IMR-90 (cell line): ENCODE measurements at places on chromosomes 6 and 20. TPM values are rescaled to one million over a fixed set of nuclear protein-coding genes. Genes with fewer than 3 reads are reported as not detected.

- no peak for DNase-seq
Measured at GRCh38 chr6:125962900-125963497, 6.4 kb downstream of the HINT3 start.

GRCh38 chr6:102474041-102474807, 1080.7 kb downstream of the GRIK2 start:
- DNase-seq, result no peak

DNA sequence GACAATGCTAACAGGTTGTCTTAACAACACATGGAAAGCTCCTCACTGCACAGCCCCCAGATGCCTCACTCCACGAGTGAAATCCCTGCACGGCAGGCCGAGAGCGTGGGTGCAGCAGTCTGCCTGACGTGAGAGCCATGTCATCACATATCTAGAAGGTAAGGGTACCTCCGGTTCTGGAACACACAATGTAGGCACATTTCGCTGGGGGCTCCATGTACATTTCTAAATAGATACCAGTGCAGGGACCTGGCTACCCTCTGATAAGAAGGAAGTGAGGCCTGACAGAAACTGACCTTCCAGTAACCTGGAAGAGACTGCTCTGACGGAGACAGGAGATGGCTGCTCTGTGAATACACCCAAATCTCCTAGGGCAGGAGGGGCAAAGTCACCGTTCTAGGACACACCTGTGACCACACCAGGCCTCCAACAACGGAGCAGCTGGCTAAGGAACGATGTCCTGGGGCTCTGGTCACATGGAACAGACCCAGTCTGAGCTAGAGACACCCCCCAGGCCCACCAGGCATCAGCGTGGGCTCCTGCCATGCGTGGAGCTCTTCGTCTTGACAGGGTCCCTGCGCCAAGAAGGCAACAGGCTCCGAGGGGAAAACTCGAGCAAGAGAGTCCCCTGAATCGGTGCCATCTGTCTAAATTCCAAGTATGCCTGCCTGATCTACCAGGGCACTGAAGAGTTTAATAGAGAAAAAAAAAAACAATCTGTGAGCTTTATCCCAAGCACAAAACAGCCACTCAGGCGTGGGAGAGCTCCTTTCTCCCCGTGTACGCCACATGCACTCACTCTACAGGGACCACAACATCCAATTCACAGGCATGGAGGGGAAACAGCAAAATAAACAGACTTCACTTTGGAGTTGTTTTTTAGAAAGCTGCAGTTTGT, 27.5 kb downstream of the RNASET2 start:
- DNase-seq, result no peak

GRCh38 chr6:134195164-134195906, 122.6 kb downstream of the SGK1 start:
- DNase-seq, result peak; percentile 61

- no peak for DNase-seq
Measured at GRCh38 chr20:4243071-4243470, 227.7 kb upstream of the RNF24 start.

- DNase-seq, result peak; percentile 21
Measured at GRCh38 chr6:163756079-163756478, 341.6 kb downstream of the QKI start.

- no peak for DNase-seq
Measured at GRCh38 chr6:16901306-16901705, 140.0 kb upstream of the ATXN1 start.

DNA sequence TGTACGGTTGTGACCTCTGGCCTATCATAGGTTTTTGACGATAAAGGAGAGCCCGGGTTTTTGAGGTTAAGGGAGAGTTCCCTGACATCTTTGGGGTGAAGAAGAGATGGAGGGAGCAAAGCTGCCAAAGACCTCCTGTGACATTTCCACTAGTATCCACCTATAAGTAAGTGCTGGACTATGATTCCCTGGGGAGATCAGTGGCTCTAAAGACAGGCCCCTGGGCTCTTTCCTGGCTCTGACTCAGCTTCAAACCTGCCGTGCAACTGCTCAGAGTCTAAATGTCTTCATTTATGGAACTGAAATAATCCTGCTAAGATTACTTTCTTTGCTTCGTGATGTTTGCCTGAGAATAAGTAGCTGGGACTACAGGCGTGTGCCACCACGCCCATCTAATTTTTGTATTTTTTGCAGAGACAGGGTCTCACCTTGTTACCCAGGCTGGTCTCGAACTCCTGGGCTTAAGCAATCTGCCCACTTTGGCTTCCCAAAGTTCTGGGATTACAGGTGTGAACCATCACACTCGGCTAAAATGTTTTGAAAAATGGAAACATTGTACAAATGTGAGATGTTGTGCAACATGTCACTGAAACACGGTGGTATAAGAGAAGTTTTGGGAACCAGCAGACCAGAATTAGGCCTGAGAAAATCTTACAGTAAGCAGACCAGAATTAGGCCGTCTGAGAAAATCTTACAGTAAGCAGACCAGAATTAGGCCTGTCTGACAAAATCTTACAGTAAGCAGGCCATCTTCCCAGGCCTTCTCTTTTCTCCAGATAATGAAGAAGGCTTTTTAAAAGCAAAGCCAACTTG, 1.1 kb upstream of the PAQR8 start:
- DNase-seq, result no peak

GRCh38 chr20:49647550-49647949, 66.1 kb downstream of the B4GALT5 start:
- peak; percentile 62 for DNase-seq

GRCh38 chr20:41035207-41035606, 6.6 kb downstream of the TOP1 start:
- no peak for DNase-seq

DNA sequence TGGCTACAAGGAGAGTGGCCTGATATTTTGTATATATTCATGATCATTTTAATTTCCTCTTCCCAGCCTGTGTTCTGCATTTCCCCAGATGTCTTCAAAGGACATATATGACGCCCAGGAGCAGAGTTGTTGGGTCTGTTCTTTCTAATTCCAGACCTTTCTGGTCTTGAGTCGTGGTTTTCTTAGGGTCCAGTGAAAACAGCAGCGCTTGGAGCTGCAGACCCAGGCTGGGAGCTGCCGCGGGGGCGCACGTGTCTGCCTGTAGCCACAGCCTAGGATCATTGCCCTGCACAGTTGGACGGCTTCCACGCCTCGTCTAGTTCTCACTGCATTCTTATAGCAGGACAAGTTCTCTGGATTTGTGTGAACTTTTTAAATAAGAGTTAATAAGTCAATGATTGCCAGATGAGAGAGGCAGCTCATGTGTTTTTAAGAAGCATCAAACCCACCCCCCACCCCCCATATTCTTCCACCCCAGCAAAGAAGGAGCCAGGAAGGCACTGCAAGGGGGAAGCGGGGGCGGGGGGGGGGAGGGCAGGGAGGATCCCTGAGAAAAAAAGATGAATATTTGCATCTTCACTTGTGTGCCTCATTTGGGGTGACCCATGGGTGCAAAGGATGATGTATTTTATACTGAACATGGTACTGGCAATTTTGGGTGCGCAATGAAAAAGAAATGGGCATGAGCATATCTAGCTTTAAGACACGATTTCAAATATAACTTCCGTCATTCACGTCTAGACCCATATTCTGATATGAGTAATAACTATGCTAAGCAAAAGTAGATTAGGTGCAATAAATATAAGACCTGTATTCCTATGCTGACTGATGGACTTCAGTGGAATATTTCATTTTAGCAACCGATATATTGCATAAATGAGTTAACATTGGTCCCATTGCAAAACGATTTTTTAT, 160.0 kb downstream of the TBXT start:
- peak; percentile 88 for DNase-seq

GRCh38 chr20:50434653-50435396, 75.4 kb upstream of the PTPN1 start:
- peak; percentile 86 for DNase-seq

DNA sequence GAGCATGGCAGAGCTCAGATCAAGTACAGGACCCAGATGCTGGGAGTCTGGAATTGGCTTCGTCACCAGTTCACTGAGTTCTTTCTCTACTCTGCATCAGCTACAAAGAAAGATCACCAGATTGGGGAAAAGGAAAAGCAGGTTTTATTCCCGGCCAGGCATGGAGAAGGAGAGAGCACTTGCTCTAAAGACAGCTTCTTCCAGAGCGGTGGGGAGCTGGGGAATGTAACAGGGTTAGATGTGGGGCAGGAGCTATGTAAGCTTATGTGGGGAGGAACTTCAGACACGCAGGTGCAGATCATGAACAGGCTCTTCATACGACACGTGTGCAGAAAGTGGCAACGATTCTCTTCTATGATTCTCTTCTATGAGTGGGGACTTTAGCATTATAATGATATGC, 4.9 kb upstream of the ACSS1 start:
- DNase-seq, result no peak

- peak; percentile 59 for DNase-seq
Measured at GRCh38 chr6:15431762-15432483, 186.1 kb downstream of the JARID2 start.

- DNase-seq, result peak; percentile 19
Measured at GRCh38 chr6:139762587-139763031, 388.2 kb upstream of the CITED2 start.

- DNase-seq, result peak; percentile 43
Measured at GRCh38 chr6:108222504-108222903, 38.3 kb downstream of the SNX3 start.

DNA sequence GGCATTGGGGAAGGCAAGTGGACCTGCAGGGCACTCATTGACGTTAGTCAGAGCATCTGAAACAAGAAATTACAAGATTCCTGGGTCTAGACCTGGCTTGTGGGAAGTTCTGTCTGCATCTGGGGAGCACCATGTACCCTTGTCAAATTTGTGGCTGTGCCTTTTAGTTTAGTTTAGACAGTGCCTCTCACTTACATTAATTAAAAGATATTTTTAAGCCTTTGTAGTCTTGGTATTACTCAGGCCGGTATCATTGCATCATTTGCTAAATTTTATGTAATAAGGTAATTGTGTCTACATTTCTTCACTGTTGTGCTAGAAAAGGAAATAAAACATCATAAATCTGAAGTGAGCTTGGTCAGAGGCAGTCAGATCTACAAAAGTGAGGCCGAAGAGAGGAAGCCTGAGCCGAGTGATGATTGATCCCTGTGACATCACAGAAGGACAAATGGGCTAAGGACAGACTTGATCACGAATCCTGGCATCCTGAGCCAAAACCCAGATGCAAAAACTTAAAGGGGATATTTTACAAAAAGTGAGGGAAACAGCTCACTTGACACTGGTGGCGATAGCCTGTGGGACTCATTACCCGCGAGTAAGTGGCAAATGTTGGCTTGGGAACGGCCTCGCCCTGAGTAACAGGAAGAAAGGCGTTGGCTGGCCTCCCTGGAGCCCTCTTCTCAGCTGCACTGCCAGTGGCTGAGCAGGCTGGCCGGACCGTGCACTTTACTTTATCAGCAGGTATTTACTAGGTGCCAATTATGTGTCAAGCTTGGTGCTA, 106.5 kb downstream of the TCP11 start:
- DNase-seq, result no peak

DNA sequence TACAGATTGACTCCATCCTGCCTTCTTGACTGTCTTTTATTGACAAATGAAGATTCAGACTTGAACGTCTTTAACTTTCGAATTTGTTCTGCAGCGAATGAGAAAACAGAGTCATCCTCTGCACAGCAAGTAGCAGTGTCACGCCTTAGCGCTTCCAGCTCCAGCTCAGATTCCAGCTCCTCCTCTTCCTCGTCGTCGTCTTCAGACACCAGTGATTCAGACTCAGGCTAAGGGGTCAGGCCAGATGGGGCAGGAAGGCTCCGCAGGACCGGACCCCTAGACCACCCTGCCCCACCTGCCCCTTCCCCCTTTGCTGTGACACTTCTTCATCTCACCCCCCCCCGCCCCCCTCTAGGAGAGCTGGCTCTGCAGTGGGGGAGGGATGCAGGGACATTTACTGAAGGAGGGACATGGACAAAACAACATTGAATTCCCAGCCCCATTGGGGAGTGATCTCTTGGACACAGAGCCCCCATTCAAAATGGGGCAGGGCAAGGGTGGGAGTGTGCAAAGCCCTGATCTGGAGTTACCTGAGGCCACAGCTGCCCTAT, 12.2 kb downstream of the BRD2 start:
- DNase-seq, result no peak

GRCh38 chr20:50303573-50304500, 113.2 kb downstream of the CEBPB start:
- DNase-seq, result peak; percentile 85

DNA sequence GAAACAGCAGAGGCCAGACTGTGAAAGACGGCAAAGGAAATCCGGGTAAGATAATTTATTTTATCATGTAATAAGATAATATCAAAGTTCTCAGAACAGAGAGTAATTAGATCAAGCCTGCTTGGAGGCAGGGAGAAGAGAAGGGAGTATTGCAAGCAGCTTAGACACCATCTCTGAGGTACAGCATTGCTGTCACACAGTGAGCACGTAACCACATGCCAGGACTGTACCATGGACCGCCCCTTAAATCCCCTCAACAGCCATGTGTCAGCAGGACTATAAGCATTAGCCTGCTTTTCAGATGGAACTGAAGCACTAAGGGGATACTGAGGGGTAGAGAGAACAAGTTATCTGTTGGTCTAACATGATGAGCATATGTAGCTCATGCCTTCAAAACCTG, 141.5 kb downstream of the C6orf118 start:
- DNase-seq, result no peak

DNA sequence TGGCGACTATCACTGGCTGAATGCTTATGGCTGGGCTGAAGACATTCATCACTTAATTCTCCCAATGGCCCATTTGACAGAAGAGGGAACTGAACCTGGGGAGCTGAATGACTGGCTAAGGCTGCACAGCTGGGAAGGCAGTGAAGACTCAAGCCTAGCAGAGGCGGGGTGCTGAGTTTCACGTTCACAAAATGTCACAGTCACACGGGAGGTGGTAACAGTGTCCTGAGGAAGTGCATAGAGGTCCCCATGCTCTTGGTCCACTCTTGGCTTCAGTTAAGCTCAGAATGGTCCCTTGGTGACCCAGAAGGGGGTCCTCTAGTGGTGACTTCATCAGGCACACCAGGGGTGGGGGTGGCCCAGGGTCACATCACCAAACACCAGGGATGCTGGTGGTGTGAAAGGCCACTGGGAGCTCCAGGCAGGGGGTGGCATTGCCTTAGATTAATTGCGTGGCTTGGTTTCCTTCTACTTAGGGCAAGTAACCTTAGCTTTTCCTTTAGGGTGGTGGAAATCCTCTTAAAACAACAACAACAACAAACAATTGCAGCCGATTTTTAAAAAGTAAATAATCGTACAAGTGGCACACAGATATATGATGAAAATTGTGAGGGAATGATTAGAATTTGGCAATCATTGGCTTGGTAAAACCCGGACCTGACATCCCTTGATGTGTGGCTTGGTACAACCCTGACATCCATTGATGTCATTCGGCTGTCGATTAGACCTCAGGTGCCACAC, 45.0 kb downstream of the SULF2 start:
- no peak for DNase-seq

- DNase-seq, result no peak
Measured at GRCh38 chr6:42241915-42242314, 24.3 kb upstream of the MRPS10 start.

GRCh38 chr6:56775498-56776166, 132.9 kb upstream of the DST start:
- no peak for DNase-seq

GATA5 gene
- total RNA-seq, result not detected in 2 replicates

WFDC10B gene
- total RNA-seq, result not detected in 2 replicates

RAET1L gene
- not detected in 2 replicates for total RNA-seq

MLN gene
- not detected in 2 replicates for total RNA-seq

PLN gene
- total RNA-seq, result under 0.01 TPM in 2 replicates

CLVS2 gene
- total RNA-seq, result not detected in 2 replicates

PSMB9 gene
- total RNA-seq, result 8.3 and 9.0 TPM in 2 replicates

IRAK1BP1 gene
- total RNA-seq, result 1.9 and 2.2 TPM in 2 replicates

COL9A3 gene
- 0.28 and 0.36 TPM in 2 replicates for total RNA-seq

SRMS gene
- not detected in 2 replicates for total RNA-seq

PLG gene
- not detected in 2 replicates for total RNA-seq

CRYBG1 gene
- 1.1 TPM in 2 replicates for total RNA-seq

POU5F1 gene
- total RNA-seq, result not detected in 2 replicates

MAFB gene
- total RNA-seq, result not detected in 2 replicates

CST4 gene
- total RNA-seq, result not detected in 2 replicates

AKAP12 gene
- total RNA-seq, result 118 and 176 TPM in 2 replicates
